ENCODE measurements at places on chromosomes 3 and 15.

GRCh38 chr3:177320765-177321247 lies 123.5 kb upstream of the TBL1XR1 start:
- no peak for DNase-seq

- DNase-seq, result no peak
These were observed 1.5 kb upstream of the SLC24A5 start for GRCh38 chr15:48119277-48119676.

DNA sequence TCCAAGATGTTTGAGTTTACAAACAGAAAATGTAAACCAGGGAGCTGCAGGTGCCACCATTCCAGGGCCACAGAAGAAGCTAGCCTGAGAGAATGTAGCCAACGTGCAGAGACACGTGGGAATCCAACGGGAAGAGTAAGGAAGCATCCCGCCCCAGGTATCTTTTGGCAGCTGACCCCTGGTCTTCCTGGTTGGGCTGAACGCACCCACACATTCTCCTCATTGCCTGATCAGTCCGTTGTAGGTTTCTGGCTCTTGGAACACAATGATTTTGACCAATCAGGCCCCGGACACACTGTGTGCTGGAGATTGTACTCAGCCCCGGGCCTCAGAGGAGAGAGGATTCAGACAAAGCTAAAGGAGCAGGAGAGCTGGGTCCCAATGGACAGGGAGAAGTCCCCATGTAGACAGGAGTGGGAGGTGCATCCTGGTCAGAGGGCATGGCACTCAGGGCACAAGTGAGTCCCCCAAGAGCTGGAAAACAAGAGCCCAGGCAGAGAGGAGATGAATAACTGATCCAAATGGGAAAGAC lies 102.3 kb downstream of the TPRA1 start:
- DNase-seq, result no peak

GRCh38 chr3:114452256-114452655 lies 158.4 kb downstream of the TIGIT start:
- no peak for DNase-seq

- peak; percentile 68 for DNase-seq
These were observed at the start of gene SRGAP3 for GRCh38 chr3:9249273-9250192. SRGAP3 (minus strand) TSS chr3:9249646; CDS start chr3:9248951, 695 bp downstream.

DNA sequence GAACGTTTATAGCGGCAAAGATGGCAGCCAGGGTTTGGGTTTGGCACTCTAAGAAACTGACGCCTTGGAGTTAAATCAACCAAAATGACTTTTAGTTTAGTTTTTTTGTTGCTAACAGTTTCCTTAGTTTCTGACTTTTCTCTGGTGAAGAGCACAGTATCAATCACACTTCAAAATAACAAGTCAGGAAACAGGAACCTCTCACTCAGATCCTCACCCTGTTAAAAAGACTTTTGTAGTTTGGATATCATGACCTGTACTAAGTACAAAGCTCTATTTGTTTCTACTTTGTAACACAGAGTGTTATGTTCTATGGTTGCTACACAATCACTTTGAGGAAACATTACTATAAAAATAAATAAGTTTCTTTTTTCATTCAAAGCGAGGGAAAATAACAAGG lies 51.1 kb downstream of the ATP10A start:
- DNase-seq, result no peak

- no peak for DNase-seq
These were observed 25.6 kb downstream of the FAM43A start for GRCh38 chr3:194711286-194711685.

GRCh38 chr15:73694419-73694818 lies 10.2 kb downstream of the CD276 start:
- DNase-seq, result no peak

- no peak for DNase-seq
These were observed 313.9 kb downstream of the FGF12 start for GRCh38 chr3:192413461-192413860.

- DNase-seq, result no peak
These were observed 43.4 kb downstream of the TSC22D2 start for GRCh38 chr3:150451329-150452048.

- no peak for DNase-seq
These were observed 147.9 kb upstream of the ABI3BP start for GRCh38 chr3:101141135-101141534.

GRCh38 chr15:66704803-66705153 lies 2.7 kb downstream of the SMAD6 start:
- no peak for DNase-seq

DNA sequence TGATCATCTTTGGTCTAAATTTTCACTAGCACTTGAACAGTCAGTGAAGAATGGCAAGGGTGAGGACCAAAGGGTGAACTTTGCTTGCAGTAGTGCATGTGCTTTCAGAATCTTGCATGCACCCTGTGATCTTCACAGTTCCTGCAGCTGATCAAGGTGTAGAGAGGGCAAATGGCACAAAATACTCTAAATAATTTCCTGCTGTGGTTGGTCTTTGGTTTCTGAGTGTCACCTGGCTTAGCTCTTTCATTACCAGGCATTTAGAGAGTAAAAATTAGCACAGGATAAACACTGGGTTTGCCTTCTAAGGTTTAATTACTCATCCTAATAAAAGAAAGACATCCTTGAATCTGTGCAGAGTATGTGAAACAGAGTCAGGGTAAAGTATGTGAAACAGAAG lies 11.4 kb downstream of the TIPARP start:
- DNase-seq, result no peak

DNA sequence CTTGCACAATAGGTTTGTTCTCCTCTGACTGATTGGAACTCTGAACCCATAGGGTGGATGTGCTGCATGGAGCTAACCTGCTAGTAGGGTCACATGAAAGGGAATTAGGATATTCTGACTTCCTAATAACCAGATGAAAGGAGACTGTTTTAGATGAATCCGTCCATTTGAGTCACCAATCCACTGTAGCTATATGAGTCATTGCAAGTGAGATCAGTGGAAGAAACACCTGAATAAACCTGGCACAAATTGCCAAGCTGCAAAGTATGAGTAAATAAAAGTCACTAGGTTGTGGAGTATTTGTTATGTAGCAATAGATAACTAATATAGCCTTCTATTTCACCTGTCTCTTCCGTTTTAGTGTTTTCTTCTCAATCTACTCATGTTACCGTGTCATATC lies 584.4 kb downstream of the PDCD6IP start:
- no peak for DNase-seq

- DNase-seq, result no peak
These were observed 59.5 kb downstream of the LRRC28 start for GRCh38 chr15:99310745-99311144.

Measured in fibroblast of skin of left biceps (primary cell).